Osteoblast (primary cell): ENCODE measurements at places on chromosomes 4 and X. TPM values are rescaled to one million over a fixed set of nuclear protein-coding genes. Genes with fewer than 3 reads are reported as not detected.

DNA sequence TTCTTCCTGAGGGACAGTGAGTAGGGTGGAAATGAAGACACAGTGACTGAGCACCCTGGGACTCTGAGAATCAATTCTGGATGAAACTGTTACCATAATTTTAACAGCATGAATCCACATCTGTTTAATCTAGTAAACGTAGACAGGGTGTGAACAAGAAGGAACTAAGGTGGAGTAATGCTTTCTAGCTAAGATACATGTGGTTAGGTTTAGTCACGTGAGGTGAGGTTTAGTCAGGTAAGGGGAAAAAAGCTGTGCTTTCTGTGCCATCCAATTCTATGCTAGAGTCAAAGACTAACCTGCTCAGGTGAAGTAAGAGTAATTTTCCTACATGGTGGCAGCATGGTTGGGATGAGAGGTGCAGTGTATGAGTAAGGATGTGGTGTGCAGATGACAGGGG, 54.0 kb upstream of the C4orf54 start:
- no peak overlapping the region for H3K4me3 ChIP-seq
- H3K36me3 ChIP-seq = no peaks in the 10 kb centered on the region
- no peaks in the 10 kb centered on the region for H3K4me1 ChIP-seq
- no peak for DNase-seq
- H3K27me3 ChIP-seq = no peaks in the 10 kb centered on the region

DNA sequence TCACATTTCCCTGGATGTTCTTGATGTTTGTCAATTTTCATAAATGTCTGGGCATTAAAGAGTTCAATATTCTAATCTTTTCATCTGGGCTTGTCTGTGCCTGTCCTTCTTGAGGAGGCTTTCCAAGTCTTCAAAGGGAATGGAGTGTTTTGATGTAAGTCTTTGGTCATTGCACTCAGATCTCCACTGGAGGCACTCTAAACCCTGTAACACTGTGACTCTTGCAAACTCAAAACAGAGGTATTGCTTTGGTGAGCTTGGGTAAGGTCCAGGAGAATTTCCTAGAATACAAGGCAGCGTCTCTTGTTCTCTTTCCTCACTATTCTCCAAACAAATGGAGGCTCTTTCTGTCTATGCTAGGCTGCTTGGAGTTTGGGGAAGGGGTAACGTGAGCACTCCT, 1118.1 kb upstream of the PABPC4L start:
- H3K27ac ChIP-seq = no peak overlapping the region
- no peak overlapping the region for H3K4me3 ChIP-seq
- H3K27me3 ChIP-seq = no peaks in the 10 kb centered on the region
- H3K36me3 ChIP-seq = no peaks in the 10 kb centered on the region
- no peak for DNase-seq

DNA sequence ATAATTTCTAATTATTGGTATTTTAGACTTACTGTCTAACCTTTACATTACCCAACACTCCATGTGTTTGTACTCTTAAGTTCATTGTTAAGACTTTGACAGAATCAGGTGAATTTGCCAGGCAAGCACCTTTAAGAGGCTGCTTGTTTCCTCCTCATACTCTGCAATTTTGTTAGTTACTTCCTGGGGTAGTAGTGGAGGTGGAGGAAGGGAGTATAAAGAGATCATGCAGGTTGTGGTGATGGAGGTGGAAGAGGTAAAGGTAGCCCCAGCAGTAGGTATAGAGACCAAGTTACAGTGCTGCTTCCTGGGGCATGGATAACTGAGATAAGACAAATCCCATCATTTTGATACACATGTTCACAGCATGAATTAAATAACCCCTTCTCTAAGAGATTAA, 6.7 kb downstream of the WDR44 start:
- peaks cover 18% of the 10 kb centered on the region for H3K4me1 ChIP-seq
- H3K36me3 ChIP-seq = no peaks in the 10 kb centered on the region
- H3K27ac ChIP-seq = no peak overlapping the region

DNA sequence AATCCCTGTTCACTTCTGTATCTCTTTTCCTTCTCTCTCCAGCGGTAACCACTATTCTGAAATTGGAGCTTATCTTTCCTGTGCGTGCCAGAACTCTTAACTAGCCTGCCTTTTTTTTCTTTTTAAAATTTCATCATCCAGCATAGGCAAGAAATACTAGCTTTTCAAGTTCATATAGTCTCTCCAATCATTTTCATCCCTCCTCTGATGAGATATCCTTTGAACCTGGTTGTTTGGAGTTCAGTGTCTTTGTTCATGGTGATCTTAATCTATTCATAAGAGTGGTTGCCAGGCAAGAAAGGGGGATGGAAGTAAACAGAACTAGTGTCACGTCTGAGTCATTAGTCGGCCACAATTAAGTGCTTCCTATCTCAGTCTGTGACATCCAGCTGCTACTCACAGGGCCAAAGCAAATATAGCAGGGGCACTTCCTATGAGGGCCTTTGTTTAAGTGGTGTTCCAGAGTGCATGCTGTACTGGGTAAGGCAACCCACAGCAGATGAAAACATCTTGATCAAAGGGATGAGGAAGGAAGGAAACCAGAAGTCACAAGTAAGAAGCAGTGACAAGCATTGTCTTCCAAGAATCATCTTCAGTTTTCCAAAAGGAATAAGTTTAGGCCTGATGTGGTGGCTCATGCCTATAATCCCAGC, 56.4 kb upstream of the XIAP start:
- H3K4me1 ChIP-seq = peaks cover 11% of the 10 kb centered on the region
- H3K27ac ChIP-seq = peak overlapping the region; percentile 56
- no peak overlapping the region for H3K4me3 ChIP-seq
- H3K27me3 ChIP-seq = no peaks in the 10 kb centered on the region

GRCh38 chr4:79498282-79498681, 90.3 kb upstream of the GK2 start:
- no peaks in the 10 kb centered on the region for H3K27me3 ChIP-seq
- H3K36me3 ChIP-seq = no peaks in the 10 kb centered on the region
- DNase-seq = no peak
- no peaks in the 10 kb centered on the region for H3K4me1 ChIP-seq

- peaks cover 49% of the 10 kb centered on the region for H3K27me3 ChIP-seq
- no peak overlapping the region for H3K4me3 ChIP-seq
- no peaks in the 10 kb centered on the region for H3K36me3 ChIP-seq
- no peak overlapping the region for H3K27ac ChIP-seq
- peak; percentile 55 for DNase-seq
Measured at GRCh38 chr4:821181-821591, 4.7 kb downstream of the CPLX1 start.

DNA sequence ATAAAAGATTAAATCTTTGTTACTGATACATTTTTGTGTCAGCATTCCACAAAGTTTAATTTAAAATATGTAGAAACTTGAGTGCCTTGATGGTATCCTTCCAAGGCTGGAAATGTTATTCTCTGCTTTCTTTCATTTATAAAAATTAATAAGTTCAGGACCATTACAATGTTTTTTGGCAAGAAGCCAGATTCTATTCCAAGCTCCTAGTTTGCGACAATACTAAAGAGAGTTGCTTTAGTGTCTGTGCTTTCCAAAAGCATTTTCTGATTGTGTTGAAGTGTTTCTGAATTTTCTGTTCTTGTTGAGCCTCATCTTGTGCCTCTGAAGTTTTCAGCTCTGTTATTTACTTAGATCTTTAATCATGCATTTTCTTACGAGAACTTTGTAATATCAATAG, 516.2 kb downstream of the KCTD8 start:
- no peak overlapping the region for H3K27ac ChIP-seq
- DNase-seq = no peak
- H3K36me3 ChIP-seq = no peaks in the 10 kb centered on the region
- no peaks in the 10 kb centered on the region for H3K4me1 ChIP-seq

DNA sequence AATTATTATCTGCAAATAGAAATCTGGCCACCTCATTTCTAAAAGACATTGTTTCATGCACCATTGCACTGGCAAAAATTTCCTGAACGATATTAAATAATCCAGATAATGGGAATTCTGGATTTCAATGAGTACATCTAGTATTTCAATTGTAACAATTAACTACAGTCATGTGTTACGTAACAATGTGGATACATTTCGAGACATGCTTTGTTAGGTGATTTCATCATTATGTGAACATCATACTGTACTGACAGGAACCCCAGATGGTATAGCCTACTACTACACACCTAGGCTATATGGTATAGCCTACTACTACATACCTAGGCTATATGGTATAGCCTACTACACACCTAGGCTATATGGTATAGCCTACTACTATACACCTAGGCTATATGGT, 14.8 kb downstream of the LAMTOR3 start:
- no peaks in the 10 kb centered on the region for H3K4me1 ChIP-seq
- peaks cover 59% of the 10 kb centered on the region for H3K36me3 ChIP-seq
- no peak overlapping the region for H3K4me3 ChIP-seq
- no peaks in the 10 kb centered on the region for H3K27me3 ChIP-seq

DNA sequence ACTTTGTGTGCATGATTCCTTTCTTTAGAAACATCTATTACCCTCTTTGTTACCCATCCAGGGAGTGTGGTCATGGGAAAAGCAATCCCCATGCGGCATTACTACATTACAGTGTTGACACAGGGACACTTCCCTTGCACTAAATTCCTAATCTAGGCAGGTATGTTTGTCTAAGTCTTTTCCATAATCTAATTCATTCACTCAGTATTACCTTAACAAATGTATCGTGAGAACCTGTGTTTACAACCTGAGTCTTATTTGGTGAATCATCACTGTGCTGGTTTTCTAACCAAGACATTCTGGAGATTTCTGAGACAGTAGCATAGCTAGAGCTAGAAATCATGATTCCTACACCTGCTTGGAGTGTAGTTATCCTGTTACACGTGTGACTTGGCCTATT, 326.8 kb downstream of the BMPR1B start:
- no peaks in the 10 kb centered on the region for H3K4me1 ChIP-seq
- H3K36me3 ChIP-seq = no peaks in the 10 kb centered on the region
- no peak overlapping the region for H3K4me3 ChIP-seq
- no peaks in the 10 kb centered on the region for H3K27me3 ChIP-seq
- no peak overlapping the region for H3K27ac ChIP-seq

DNA sequence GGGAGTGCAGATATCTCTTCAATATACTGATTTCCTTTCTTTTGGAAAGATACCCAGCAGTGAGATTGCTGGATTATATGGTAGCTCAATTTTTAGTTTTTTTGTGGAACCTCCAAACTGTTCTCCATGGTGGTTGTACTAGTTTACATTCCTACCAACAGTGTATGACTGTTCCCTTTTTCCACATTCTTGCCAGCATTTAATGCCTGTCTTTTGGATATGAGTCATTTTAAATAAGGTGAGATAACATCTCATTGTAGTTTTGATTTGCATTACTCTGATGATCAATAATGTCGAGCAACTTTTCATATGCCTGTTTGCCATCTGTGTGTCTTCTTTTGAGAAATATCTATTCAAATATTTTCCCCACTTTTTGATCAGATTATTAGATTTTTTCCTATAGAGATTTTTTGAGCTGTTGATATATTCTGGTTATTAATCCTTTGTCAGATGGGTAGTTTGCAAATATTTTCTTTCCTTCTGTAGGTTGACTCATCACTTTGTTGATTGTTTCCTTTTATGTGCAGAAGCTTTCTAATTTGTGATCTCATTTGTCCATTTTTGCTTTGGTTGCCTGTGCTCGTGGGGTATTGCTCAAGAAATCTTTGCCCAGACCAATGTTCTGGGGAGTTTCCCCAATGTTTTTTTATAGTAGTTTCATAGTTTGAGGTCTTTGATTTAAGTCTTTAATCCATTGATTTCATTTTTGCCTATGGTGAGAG, 552.7 kb downstream of the ZNF674 start:
- H3K27ac ChIP-seq = no peak overlapping the region
- H3K4me1 ChIP-seq = no peaks in the 10 kb centered on the region
- no peaks in the 10 kb centered on the region for H3K27me3 ChIP-seq
- no peak for DNase-seq

DNA sequence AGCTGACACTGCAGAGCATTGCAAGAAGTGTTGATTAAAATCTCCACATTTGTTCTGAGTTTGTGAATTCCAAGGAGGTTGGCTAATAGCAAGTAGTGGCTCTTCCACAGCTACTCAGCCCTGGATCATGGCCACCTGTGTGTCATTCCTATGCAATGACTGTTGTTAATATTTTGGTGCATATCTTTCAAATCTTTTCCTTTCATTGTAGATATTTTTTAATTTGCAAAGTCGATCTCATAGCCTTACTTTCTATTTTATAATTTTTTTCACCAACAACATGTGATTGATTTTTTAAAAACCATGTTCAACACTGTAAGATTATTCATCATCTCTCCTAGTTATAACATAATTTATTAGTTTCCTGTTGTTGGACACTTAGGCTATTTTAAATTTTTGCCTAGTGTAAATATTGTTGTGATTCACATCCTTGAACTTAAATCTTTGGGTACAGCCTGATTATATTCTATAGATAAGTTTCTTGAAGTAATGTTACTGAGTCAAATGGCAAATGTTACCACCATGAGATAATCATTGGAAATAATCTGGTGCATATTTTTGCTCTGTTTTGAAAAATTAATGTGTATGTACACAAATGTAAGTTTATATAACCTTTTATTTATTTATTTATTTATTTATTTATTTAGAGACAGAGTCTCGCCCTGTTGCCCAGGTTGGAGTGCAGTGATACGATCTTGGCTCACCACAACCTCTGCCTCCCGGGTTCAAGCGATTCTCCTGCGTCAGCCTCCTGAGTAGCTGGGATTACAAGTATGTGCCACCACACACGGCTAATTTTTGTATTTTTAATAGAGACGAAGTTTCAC, 17.1 kb upstream of the ARHGAP10 start:
- no peaks in the 10 kb centered on the region for H3K27me3 ChIP-seq
- DNase-seq = peak; percentile 77
- no peaks in the 10 kb centered on the region for H3K36me3 ChIP-seq

TKTL2 gene
- not detected in 2 replicates for total RNA-seq

SHROOM3 gene
- total RNA-seq = 9.4 and 9.8 TPM in 2 replicates

TBC1D19 gene
- 49.2 and 56.1 TPM in 2 replicates for total RNA-seq

GABRE gene
- 32.1 and 33.3 TPM in 2 replicates for total RNA-seq

NIPAL1 gene
- under 0.01 and 0.29 TPM in 2 replicates for total RNA-seq

SLC16A2 gene
- 11.6 and 15.6 TPM in 2 replicates for total RNA-seq

JAKMIP1 gene
- total RNA-seq = not detected in 2 replicates
